Muscle of leg (tissue), 16 donors: ENCODE measurements at places on chromosomes 12 and 14.

- H3K36me3 ChIP-seq, result no peaks in the 10 kb centered on the region
- H3K27ac ChIP-seq, result no peak overlapping the region
Measured at GRCh38 chr14:95765051-95765450, 51.1 kb upstream of the TCL1A start.

GRCh38 chr14:68927956-68928675 lies 51.0 kb downstream of the ACTN1 start:
- H3K4me3 ChIP-seq, result no peak overlapping the region
- no peaks in the 10 kb centered on the region for H3K27me3 ChIP-seq
- H3K27ac ChIP-seq, result peak overlapping the region; percentile 5
- peaks cover 17% of the 10 kb centered on the region for H3K4me1 ChIP-seq

DNA sequence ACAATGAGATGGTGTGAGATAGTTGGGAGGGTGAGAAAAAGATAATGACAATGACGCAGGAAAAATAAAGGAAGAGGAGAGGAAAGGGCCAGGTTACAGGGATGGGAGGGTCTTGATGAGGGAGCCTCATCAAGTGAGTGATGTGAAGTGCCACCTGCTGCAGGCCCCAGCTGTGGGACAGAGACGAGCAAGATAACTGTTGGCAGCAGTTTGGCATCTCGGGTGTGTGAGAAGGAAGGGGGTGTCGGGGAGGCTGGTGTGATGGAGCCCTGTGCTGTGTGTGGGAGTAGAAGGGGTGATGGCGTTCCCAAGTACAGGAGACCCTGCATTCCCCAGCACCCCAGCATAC lies 11.4 kb upstream of the TAC3 start:
- H3K27ac ChIP-seq, result no peak overlapping the region
- peaks cover 2% of the 10 kb centered on the region for H3K27me3 ChIP-seq
- DNase-seq, result no peak
- no peaks in the 10 kb centered on the region for H3K36me3 ChIP-seq

DNA sequence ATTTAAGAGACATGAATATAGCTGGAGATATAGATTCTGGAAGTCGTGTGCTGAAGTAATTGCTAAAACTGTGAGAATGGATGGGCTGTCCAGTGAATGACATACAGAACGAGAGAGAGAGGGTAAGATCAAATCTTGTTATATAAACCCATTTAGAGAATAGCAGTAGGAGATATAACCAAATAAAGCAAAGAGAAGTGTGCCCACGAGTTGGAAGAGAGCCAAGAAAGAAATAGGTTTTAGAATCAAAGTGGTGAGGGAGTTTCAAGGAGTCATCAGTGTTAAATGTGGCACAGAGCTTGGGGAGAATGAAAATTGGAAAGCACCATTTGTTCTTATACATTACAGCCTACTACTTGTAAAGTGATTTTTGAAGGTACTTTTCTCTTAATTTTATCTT lies 19.2 kb downstream of the TOGARAM1 start:
- no peak overlapping the region for H3K27ac ChIP-seq
- H3K4me3 ChIP-seq, result no peak overlapping the region
- no peaks in the 10 kb centered on the region for H3K36me3 ChIP-seq
- no peak for DNase-seq
- no peaks in the 10 kb centered on the region for H3K27me3 ChIP-seq

GRCh38 chr14:104931771-104932675 lies 7.3 kb downstream of the PLD4 start:
- DNase-seq, result peak; percentile 32
- peak overlapping the region; percentile 13 for H3K27ac ChIP-seq
- peaks cover 33% of the 10 kb centered on the region for H3K27me3 ChIP-seq
- no peaks in the 10 kb centered on the region for H3K36me3 ChIP-seq
- peak overlapping the region; percentile 19 for H3K4me3 ChIP-seq
